ENCODE measurements at places on chromosomes 12 and 14.
A peak's percentile ranks its signal among the peaks of the same experiment; 100 is the strongest.

DNA sequence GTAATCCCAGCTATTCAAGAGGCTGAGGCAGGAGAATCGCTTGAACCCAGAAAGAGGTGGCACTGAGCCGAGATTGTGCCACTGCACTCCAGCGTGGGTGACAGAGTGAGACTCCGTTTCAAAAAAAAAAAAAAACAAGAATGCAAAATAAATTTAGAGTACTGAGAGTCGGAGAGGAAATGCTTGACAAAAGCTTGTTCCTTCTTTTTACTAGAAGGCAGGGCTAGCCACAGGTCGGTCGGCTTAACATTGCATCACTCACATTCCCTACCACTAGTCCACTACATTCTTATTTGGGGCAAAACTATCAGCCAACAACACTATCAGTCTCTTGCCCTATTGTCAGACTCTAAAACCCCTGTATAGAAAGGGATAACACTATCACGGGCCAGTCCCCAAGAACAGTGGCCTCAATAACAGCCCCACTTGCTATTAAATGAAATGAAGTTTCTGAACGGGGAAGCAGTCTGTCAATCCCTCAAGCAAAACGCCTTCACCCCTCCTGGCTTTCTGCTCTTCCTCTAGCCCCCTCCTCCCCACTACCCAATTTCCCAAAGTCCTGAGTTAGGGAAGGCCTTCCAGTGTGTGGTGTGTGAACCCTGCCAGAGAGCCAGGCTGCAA, 1.0 kb downstream of the RNF41 start:
- no peak for DNase-seq

- no peak for DNase-seq
Measured at GRCh38 chr14:86933958-86934595, 1058.9 kb downstream of the GALC start.

GRCh38 chr14:105517096-105517495, 9.3 kb upstream of the TMEM121 start:
- no peak for DNase-seq

GRCh38 chr12:57444744-57445143, 10.2 kb downstream of the INHBC start:
- DNase-seq = no peak

DNA sequence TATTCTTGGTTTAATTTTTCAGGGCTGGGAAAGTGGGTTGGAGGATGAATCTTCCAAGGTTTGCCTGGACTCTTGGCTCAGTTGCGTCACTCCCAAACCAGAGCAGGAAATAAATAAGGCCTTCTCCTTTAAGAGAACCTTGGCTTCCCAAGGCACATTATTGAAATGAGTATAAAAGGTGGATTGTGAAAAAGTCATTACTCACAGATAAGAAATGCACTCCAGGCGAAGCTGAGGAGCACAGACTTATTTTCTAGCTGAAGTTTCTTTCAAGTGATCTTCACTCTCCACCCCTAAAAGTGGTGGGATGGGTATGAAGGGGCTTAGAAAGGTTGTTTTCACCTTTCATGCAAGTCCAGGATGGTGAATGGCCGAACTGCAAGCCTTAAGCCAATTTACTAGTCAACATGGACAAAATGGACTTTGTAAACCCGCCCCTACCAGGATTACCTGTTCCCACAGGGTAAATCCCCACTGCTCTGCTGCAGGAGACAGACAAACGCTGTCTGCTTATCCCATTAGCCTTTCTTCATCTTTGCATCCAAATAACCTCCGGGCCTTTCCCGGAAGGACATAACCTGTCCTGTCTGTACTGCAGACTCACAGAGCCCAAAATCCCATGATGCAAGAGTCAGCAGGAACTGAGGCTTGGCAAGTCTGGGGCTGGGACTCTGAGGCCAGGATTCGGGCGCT, 207.6 kb downstream of the BCL11B start:
- no peak for DNase-seq

DNA sequence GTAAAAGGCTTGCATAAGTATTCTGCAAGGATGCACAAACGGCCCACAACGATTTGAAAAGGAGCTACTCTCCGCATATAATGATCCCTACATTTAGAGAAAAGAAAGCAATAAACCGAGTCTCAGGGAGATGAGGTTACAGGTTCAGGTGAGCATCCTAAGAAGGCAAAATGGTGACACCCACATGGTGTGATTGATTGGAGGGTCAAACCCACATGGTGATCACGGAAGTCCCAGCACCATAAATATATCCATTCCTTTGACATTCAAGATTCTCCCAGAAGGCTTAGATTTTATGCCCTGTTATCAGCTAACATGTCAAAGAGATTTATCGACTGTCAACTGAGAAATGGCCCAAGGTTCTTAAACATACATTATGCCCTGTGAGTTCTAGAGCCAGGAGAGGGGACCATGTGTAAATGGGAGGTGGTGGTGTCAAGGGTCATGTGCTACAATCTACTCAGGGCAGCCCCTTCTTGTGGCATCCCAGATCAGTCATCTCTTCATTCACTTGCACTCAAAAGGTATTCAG, 282.2 kb downstream of the EMP1 start:
- no peak for DNase-seq

DNA sequence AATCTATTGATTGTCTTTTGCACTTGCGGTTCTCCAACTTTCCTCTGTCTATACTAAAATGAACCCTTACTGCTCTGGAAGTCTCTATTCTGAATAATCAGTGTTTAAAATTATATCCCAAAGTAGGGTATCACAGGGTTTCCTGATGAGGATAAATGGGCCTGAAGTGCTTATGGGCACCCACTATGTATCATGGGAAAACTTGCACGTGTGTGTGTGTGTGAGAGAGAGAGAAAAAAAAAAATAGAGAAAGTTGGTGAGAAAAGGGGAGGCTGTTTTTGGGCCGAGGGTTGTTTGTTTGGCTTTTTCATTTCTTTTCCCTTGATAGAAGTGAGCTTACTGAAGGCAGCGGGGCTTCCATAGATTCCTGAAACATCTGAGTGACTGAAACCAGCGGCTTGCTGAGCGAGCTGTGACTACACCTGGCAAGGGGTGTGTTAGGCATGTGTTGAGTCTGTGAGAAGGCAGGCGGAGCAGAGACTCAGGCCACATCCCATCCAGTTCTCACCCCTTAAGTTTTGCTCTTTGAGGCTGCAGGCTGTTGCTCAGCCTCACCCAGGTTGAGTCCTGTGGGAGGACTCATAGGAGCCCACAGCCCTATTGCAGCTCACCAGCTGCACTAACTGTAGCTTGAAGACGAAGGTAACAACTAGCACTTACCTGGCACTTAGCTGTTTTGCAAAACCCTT, 17.2 kb downstream of the PPFIBP1 start:
- no peak for DNase-seq

- DNase-seq = peak; percentile 45
Measured at GRCh38 chr12:13959131-13959723, 22.2 kb downstream of the GRIN2B start.

DNA sequence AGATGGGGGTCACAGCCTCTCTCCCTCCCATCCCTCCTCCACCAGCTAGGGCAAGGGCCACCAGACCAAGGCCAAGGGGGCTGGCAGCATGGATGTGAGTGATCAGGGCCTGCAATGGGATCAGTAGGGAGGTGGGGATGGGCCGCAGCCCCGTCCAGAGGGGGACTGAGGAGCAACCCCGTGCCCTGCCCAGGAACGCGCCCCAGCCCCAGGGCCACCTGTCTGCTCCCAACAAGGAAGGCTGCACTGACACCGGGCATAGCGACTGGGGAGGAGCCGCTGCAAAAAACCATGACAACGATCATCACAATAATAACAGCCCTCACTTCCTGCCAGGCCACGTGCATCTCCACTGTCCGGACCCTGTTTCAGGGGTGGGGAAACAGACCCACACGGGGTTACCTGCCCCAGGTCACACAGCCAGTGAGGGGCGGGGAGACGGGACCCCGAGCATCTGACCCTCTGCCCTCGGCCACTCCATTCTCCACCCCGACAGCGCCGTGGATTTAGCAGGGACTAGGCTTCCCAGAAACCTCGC, 24.3 kb downstream of the NCOR2 start:
- peak; percentile 75 for DNase-seq

- DNase-seq = no peak
Measured at GRCh38 chr12:75850721-75851462, 180.7 kb downstream of the PHLDA1 start.

GRCh38 chr14:74882103-74882920, 596 bp downstream of the DLST start:
- no peak for DNase-seq

DNA sequence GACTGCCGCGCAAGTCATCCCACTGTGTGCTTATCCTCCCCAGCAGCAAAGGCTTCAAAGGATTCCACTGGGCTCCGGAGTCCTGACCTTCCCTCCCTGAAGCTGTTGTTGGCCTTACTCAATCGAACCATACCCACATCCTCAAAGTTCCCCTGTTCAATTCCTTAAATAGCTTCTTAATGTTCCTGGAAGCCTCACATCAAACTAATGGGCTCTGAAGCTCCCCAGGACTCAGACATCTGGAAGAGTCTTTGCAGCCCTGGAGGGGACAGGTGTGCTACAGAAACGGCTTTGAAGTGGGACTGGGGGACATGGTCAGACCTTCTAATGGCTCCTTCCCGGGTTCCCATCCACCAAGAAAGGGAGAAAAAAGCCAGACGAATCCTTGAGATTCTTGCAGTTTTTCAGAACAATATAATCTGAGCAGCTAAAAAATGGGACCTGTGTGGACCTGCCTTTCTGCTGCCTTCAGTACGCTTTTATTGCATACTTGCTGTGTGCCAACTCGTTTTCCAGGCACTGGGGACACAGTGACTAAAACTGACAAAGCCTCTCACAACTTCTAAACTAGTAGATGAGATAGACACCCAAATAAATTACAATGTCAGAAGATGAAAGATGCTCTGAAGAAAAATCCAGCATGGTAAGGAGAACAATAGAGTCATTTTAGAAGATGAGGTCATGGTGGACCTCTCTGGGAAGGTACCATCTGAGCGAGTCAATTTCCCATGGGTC, 204.5 kb downstream of the MON2 start:
- no peak for DNase-seq

GRCh38 chr14:100594625-100594951, 7.4 kb upstream of the BEGAIN start:
- DNase-seq = no peak

- DNase-seq = no peak
Measured at GRCh38 chr12:89858718-89859117, 150.1 kb upstream of the ATP2B1 start.

DNA sequence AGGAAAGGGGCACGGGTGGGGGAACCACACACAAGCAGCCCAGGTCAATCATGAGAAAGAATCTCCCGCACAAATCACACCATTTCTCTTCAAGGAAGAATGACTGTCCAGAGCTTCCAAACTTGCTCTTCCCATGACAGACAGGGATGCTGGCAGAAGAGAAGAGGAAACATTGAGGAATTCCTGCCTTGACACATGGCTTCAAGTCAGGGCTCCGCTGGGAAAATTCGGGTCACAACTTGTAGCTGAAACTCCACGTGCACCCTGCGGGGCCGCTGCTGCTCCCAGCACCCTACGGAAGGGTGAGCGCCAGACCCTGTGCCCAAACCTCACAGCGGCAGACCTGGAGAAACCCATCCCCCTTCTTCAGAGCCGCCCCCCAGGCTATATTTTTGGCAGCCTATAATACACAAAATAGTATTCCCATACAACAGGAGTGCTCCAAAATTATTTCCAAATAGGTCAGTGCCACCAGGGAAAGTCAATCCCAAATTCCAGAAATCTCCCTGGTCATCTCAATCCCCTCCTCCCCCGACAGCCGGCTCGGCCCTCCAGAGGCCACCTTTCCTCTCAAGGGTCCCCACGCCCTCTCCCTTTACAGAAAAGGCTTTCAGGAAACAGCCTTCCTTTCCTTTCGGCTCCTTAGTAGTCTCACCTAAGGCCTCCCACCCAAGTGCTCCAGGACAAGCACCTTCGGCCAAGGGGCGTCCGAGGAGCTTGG, 1.3 kb downstream of the TMEM132D start:
- DNase-seq = no peak

DNA sequence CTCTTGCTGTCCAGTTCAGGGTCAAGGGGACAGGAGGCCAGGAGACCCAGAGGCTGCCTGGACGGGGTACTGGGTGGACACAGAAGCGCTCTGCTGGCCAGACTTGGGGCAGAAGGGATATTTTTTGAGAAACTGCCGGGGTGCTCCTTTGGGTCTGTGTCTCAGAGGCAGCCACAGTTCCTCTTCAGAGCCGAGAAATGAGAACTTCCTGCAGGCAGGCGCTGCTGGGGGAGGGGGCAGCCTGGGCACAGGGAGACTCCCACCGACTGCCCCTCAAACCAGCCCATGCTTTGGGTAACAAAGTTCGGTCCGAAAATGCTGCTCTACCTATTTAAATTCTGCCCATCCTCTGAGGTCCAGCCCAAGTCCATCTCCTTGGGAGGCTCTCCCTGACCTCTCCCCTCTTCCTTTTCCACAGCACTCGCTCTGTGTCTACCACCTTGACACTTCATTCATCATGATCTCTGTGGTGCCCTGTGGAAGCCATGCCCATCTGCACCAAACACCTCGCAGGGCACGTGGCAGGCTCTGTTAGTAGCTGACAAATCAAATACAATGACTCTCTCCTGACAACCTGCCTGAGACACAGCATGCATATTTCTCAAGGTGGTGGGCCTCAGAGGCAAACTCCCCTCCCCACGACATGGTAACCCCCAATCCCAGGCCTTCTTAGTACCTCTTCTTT, 16.4 kb downstream of the HDAC7 start:
- DNase-seq = no peak

DNA sequence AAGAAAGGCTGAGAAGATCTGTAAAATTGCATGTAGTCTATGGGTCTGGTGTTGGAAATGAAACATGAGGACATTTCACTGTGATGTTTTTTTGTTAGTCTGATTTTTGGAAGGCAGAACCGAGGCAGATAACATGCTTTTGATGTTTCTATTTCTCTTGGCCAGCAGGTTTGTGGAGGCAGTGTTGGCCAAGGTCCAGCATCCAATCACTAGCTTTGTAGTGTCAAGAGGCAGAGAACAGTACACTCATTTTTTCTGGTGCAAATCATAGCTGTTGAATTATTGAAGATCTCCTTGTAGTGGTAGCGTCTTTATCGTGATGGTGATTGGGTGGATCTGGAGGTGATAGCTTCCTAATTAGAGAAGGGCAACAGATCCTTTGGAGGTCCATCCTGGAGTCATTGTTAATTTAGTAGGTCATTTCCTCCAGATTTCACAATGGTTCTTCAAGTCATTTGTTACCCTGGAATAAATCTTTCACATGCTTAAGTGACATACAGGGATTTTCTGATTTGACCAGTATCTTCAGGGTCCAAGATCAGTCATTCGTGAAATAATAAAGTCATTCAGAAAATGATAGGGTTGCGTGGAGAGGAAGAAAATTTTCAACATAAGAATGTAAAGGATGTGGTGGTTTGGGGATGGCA, 252.4 kb upstream of the CPNE8 start:
- no peak for DNase-seq

- no peak for DNase-seq
Measured at GRCh38 chr12:46692606-46693005, 133.2 kb downstream of the SLC38A4 start.

DNA sequence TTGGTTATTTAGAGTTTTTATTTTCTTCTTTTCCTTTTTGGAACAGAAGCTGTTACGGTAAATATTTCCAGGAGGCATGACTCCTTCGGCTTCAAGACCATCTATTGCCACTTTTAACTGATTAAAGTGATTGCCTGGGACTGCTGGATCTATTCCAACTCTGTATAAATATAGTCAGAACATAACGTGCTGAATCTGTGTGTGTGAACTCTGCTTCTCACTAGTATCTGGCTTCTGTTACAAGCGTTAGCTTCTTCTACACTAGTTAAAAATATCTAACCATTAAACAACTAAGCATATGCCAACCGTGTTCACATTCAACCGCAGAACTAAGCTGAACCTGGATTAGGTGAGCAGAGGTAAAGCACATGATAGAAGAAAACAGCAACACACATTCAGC, 49.0 kb downstream of the TMTC1 start:
- DNase-seq = no peak

GRCh38 chr12:75670216-75670615, 158.8 kb upstream of the KRR1 start:
- DNase-seq = no peak

GRCh38 chr12:132620113-132620898, 1.7 kb downstream of the P2RX2 start:
- no peak for DNase-seq

Data from brain (organoid and tissue), 16 donors.